Stimulated activated CD8-positive, alpha-beta memory T cell treated with anti-CD3 and anti-CD28 coated beads, Interleukin-7, amount 100 ng/mL, for 24 hours (primary cell): ENCODE measurements at places on chromosomes 1 and 21.

GRCh38 chr1:1373815-1374588, 1.0 kb downstream of the AURKAIP1 start:
- no peak for DNase-seq

GRCh38 chr1:25435397-25436108, 4.9 kb downstream of the MACO1 start:
- no peak for DNase-seq

GRCh38 chr1:15262706-15263105, 15.7 kb downstream of the FHAD1 start:
- no peak for DNase-seq

DNA sequence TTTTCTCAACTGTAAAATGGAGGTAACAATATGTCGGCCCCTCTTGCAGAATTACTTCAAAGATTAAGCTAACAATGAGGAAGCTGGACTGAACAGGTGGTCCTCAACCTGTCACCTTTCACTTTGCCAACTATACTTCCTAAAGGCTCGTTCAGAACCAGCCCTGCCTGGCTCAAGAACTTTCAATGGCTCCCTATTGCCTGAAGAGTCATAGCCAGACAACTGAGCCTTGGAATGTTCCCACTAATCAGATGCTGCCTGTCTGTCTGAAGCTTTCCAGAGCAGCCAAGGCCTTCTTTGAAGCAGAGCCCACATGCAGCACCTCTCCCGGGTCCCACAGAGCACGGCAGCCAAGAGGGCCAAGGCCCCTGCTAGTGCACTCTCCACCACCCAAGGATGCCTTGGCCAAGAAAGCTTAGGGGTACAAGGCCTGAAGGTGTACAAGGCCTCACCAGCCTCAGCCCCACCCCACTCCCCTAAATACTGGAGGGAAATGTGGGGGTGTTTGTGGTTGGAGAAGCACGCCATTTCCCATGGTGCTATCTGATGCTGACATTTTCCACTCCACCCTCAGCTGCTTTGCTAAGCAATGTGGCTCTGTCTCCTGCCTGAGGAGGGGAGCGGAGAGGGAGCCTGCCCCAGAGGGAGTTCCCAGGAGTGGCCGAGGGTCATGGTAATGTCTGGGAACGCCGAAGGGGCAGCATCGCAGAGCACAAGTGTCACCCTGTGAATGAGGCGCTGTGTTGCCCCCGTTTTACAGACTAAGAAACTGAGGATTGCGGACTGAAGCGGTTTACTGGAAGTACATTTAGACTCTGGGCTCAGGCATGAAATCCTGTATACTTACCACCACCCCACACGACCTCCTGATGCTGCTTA, 8.2 kb upstream of the LAPTM5 start:
- no peak for DNase-seq

- DNase-seq, result no peak
These were observed 38.0 kb downstream of the RASSF5 start for GRCh38 chr1:206545351-206545750.

- DNase-seq, result no peak
These were observed 663 bp upstream of the GBP6 start for GRCh38 chr1:89363196-89363595.

GRCh38 chr1:34975771-34976170, 9.4 kb downstream of the TMEM35B start:
- no peak for DNase-seq

GRCh38 chr1:89347296-89347695, 16.6 kb upstream of the GBP6 start:
- DNase-seq, result no peak

GRCh38 chr1:198556971-198557370, 16.5 kb upstream of the ATP6V1G3 start:
- DNase-seq, result peak; percentile 20

GRCh38 chr1:116287341-116288200, 85.5 kb upstream of the ATP1A1 start:
- no peak for DNase-seq

DNA sequence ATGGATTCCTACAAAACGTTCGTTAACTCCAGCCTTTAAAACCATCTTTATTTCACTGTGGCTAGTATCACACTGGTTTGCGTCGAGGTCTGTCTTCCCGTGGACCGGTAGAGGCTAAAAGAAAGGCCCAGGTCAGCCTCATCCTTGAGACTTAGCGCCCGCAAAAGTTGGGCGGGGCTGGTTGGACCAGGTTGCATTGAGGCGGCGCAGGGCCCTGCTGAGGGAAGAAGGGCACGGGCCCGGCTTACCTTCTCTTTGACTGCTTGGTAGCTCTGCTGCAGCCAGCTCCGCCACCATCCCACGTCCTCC, 455 bp downstream of the BSDC1 start:
- DNase-seq, result peak; percentile 13

- no peak for DNase-seq
These were observed 39.4 kb downstream of the PAFAH2 start for GRCh38 chr1:25958465-25958864.

- DNase-seq, result no peak
These were observed 1.3 kb upstream of the ENAH start for GRCh38 chr1:225654277-225654597.

DNA sequence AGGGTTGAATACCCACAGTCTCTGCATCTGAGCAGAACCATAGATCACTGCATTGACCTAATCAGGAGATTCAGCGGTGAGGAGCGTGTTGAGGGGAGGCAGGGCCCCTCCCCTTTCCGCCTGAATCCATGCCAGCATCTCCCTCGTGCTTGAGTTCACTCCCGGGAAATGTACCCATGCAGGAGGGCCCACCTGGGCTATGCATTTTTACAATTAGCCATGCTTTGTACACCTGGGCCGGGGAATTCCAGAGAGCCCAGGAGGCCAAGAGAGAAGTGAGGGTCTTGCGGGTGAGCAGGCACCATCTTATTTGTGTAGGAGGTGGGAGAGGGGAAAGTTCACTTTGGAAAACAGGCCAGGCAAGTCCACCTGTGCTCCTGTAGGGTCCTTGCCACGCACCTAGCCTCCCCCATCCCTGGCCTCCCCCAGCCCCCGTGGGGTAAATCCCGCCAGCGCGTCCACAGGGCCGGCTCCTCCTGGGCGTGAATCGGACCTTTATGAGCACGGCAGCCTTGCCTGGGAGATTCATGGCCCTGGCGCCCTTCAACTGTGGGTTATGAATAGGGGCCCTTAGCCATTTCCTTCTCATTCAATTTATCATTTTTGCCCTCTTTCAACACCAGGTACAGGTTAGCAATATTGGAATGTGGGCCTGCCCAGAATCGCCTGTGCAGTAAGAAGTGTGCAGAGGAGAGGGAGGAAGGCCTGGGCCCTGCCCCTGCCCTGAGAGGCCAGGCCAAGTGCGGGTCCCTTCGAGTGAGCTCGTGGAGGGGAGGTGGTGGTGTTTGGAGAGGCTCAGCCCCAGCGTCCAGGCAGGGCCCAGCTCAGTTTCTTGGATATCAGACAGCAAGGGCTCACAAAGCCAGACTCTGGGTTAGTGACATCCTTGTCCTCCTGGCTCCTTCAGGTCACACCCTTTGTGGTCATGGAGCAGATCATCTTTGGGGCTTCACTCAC, 84.4 kb upstream of the ACTRT2 start:
- DNase-seq, result no peak

DNA sequence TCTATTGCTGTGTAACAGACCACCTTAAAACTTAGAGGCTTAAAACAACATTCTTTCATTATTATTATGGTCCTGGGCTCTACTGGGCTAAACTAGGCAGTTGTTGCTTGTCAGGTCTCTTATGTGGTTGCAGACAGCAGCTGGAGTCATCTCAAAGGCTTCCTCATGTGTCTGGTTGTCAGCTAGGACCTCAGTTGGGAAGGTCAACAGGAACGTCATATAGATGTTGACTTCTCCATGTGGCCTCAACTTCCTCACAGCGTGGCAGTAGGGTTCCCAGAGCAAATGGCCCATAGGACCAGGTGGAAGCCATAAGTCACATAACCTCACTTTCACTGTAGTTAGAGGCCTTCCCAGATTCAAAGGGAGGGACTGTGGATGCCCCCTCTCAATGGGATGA, 15.4 kb upstream of the MEF2D start:
- no peak for DNase-seq

- no peak for DNase-seq
These were observed 120.1 kb upstream of the ARHGEF16 start for GRCh38 chr1:3334366-3334765.

GRCh38 chr1:17165823-17166222, 39.1 kb upstream of the PADI1 start:
- no peak for DNase-seq

DNA sequence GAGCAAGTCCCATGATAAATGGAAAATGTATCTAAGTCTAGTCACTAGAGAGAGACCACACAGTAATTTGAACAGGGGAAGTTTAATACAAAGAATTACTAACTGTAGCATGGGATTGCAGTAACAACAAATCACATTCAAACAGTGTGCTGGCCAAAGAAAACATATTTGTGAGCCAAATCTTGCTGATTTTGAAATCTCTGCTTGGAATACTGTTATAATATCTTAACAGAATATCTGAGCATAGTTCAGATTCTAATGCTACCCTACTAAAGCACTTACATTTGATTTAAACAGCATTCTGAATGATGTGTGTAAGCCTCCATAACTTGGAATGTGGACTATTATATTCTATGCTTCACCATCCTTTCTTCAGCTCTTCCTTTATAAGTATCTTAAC, 270.0 kb upstream of the BRINP3 start:
- no peak for DNase-seq

- DNase-seq, result no peak
These were observed 1350.0 kb upstream of the ADGRL2 start for GRCh38 chr1:80450711-80451110.

GRCh38 chr1:79638382-79638781, 631.9 kb upstream of the ADGRL4 start:
- no peak for DNase-seq

GRCh38 chr1:47618830-47619229, 181.0 kb downstream of the FOXD2 start:
- no peak for DNase-seq
